ENCODE measurements at places on chromosomes 6 and 20.

DNA sequence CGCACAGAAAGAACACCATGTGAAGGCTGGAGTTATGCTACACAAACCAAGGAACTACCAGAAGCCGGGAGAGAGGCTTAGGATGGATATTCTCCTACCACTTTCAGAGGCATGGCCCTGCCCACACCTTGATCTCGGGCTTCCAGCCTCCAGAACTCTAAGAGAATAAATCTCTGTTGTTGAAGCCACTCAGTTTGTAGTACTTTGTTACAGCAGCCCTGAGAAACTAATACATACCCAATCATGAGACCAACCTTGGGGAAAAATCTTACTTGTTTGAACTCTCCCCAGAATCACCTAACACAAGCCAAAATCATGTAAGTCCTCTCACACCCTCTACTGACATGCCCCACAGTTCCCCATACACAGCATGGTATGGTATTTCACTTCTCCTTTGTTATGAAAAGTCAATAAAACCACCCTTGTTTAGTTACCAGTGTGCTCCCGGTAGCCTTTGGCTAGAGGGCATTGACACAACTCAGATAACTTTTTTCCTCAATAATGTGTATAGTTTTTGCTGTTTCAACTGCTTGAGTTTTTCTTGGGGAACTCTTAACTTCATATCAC is 40.7 kb upstream of the SLC2A12 start:
- DNase-seq, result no peak

- no peak for DNase-seq
These were observed 23.3 kb downstream of the PXT1 start for GRCh38 chr6:36419310-36419709.

GRCh38 chr6:158861686-158862381 is 42.7 kb upstream of the EZR start:
- DNase-seq, result no peak

- no peak for DNase-seq
These were observed 39.0 kb downstream of the MAS1 start for GRCh38 chr6:159929819-159930218.

- DNase-seq, result no peak
These were observed 53.4 kb downstream of the STK4 start for GRCh38 chr20:45019762-45020123.

DNA sequence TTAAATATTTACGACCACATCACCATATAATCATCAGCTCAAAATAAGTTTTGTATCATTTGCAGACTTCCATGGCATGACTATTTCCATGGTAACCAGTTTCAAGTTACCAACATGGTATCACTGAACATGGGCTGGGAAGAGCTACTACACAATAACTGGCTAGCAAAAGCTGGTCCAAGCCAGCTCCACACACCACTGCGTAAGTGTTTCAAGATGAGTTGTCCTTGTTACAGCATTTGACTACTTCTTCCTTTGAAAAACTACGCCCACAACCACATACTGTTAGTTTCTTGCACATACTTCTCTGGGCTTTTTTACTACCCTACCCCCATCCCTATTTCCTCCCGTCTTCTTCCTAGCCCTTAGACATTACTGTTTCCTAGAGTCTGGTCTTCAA is 8.5 kb downstream of the CD164 start:
- no peak for DNase-seq

GRCh38 chr6:37141281-37142049 is 28.5 kb upstream of the PIM1 start:
- peak; percentile 54 for DNase-seq

GRCh38 chr6:15961635-15962448 is 167.0 kb upstream of the MYLIP start:
- no peak for DNase-seq

DNA sequence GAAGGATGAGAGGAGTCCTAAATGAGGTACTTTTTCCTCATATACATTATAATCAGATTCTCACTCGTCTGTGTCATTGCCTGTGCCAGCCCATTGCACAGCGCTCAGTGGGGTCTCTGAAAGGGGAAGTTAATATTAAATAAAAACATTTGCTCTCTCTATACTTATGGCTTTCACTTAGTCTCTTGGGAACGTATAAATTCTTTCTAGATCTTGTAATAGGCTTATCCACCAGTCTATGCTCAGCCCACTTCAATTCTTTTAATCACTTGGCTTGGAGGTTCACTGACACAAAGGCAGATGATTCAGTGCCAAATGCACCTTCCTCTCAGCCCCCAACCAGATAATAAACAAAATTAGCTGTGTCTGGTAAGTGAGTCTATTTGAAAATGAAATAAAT is 164.3 kb upstream of the OGFRL1 start:
- no peak for DNase-seq

DNA sequence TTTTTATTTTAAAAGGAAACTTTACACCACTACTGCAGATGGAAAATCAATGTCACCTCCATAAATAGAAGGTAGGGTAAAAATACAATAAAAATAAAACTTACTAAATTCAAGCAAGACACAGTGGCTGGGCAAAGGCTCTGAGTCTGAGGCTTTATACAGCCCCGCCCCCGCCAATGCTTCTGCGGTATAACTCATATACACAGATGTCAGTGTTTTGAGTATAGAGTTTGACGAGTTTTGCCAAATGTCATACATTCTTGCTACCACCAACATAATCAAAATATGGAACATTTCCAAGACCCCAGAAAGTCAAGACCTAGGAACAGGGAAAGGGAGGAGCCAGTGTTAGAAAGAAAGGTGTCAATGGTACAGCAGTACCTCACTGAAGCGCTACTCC is 12.8 kb downstream of the NFATC2 start:
- DNase-seq, result no peak

GRCh38 chr6:137724495-137725211 is 142.4 kb upstream of the TNFAIP3 start:
- DNase-seq, result no peak

DNA sequence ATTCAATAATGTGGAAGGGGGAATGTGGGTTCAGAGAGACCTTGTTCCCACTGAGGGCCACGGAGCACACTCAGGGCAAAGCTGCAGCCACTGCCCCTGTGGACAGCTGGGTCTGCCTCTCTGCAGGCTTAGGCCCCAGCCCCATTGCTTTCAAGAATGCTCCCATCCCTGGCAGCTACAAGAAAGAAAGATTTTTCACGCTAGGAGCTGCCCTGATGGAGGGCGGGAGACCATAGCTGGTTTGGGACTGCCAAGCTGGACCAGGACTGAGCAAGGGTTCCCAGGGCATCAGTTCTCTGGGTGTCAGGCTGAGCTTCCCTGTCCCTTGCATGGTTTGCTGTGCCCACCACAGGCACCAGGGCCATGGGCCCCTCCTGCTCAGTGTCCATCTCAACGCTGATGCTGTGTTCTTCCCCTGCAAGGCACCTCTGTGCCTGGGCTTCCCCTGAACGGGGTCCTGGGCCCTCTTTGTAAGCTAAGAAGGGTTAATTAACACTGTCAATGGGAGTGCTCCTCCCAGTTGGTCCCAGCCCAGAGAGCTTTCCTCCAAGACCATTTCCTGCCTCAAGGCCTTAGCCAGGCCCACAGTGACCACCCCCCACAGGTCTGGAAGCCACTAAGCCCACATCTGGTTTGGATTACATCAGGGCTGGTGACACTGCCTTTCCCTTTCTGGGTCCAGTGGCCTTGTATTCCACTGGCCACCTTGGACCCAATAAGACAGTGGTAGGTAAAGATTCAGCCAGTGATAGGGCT is 8.4 kb downstream of the FOXS1 start:
- no peak for DNase-seq

GRCh38 chr6:110331390-110331789 is 26.8 kb downstream of the METTL24 start:
- no peak for DNase-seq

DNA sequence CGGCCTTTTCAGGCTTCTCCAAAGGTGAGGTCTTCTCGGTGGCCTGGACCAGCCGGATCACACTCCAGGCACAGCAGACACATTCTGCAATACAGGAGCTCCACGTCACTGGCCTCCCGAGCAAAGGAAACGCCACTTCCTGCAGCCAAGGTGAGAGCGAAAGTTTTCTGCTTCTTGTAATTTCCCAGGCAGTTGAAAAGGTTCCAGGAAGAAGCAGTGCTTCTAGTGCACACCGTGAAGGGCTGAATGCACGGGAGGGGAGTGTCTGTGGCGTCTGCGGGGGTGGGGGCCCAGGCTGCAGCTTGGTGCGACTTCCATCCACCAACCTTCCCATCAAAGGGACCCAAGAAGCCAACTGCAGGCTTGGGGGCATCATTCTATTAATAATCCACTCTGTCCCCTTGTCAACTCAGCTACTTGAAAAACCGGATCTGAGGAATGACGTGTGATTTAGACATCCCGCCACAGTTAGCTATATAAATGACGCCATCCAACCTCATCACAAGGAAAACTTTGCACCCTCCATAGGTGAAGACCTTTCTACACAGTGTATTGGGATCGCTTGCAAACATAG is 61.1 kb downstream of the NFATC2 start:
- no peak for DNase-seq

Data from GM04503 (cell line).